Central memory CD4-positive, alpha-beta T cell (primary cell): ENCODE measurements at places on chromosomes 7 and 10.
A peak's percentile ranks its signal among the peaks of the same experiment; 100 is the strongest.

DNA sequence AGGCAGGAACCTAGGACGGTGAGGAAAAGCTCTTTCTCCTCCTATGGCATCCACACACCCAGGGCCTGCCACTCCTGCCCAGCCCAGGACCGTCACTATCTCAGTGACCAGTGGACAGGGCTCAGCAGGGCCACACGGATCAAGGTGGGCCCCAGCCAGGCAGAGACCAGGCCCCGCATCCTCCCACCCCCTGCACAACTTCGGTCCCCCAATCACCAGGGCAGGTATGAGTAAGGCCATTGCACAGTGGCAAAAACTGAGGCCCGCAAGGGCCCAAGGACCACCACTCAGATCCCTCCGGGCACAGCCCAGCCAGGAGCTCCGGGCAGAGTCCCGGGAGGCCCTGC, 30.3 kb downstream of the OAT start:
- DNase-seq, result no peak

GRCh38 chr7:141389140-141389796, 161.9 kb upstream of the AGK start:
- no peak for DNase-seq

GRCh38 chr10:86678999-86679792, 10.9 kb downstream of the LDB3 start:
- no peak for DNase-seq

DNA sequence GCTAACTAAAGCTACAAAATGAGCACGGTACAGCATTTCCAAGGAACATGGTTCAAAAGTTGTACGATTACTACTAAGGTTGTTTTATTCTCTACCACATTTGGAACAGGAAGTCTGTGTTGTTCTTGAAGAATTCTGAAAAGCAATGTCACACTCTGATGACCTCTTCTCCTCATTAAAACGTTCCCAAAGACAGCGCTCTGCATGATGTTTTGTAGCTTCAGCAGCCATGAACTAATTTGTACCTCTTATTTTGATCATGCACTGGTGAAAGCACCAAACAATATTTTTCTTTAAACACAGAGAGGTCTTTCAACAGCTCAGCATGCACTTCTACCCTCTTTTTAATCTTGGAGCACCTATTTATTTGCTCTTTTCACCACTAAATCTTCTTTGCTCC, 75.0 kb upstream of the TES start:
- no peak for DNase-seq

- DNase-seq, result peak; percentile 27
These were observed 1.6 kb upstream of the ZNF239 start for GRCh38 chr10:43576062-43576461.

- no peak for DNase-seq
These were observed 12.4 kb downstream of the GNAT3 start for GRCh38 chr7:80499350-80499953.
